Testis (tissue), 5 donors: ENCODE measurements at places on chromosomes 6 and 20. TPM values are rescaled to one million over a fixed set of nuclear protein-coding genes. Genes with fewer than 3 reads are reported as not detected.
A peak's percentile ranks its signal among the peaks of the same experiment; 100 is the strongest.

GRCh38 chr6:77430504-77430903, 32.8 kb downstream of the HTR1B start:
- no peaks in the 10 kb centered on the region for H3K27me3 ChIP-seq
- H3K36me3 ChIP-seq: no peaks in the 10 kb centered on the region
- DNase-seq: no peak
- H3K4me3 ChIP-seq: no peak overlapping the region
- no peak overlapping the region for H3K27ac ChIP-seq

DNA sequence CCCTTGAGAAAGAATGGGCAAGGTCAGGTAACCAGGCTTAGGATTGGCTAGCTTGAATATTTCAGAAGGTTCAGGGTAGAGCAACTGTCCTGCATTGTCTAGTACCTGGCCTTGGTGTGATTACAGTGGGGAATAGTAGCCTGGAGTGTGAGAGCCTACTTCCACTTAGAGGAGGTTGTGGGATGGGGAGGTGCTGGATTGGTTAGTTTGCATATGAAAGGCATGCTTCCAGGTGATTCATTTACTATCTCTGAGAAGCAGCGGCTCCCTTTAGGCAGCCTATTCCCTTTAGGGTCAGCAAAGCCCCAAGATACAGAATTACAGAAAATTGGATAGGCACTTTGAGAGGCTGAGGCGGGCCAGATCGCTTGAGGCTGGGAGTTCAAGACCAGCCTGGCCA, 25.0 kb upstream of the SCGN start:
- no peaks in the 10 kb centered on the region for H3K36me3 ChIP-seq
- H3K4me3 ChIP-seq: no peak overlapping the region

GRCh38 chr6:131823276-131823902, 15.6 kb downstream of the ENPP1 start:
- H3K36me3 ChIP-seq: no peaks in the 10 kb centered on the region
- H3K27ac ChIP-seq: no peak overlapping the region
- DNase-seq: no peak
- H3K4me3 ChIP-seq: no peak overlapping the region
- no peaks in the 10 kb centered on the region for H3K27me3 ChIP-seq
- H3K4me1 ChIP-seq: peaks cover under 1% of the 10 kb centered on the region

DNA sequence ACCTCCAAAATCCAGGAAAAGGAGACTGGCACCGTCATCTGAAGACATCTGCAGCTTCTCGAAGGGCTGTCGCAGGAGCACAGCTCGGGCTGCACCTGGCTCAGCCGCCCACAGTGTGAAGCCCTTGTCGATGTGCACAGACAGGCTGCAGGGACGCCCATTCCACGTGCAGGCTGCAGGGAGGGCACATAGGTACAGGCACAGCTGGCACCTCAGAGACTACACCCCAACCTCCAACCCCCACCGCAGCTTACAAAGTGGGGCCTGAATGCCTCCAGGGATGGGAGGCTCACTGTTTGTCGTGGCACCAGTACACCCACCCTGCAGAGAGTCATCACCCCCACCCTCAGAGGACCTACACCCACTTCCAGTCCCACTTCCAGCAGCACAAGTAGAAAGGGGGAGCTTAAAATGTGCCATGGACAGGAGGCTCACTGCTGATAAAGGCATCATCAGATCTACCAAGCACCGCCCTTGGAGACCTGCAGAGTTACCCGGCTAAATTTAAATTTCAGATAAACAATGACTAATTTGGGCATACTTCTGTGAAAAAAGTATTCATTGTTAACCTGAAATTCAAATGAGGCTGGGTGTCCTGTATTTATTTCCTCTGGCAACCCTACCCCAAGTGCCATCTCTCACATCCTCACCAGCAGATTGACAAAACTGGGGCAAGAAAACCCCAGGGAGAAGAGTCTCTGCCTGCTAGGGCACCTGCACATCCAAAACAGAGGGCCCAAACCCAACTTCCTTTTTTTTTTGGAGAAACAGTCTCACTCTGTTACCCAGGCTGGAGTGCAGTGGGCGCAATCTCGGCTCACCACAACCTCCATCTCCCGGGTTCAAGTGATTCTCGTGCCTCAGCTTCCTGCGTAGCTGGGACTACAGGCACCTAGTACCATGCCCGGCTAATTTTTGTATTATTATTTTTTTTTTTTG, 7.7 kb upstream of the CDK5RAP1 start:
- no peaks in the 10 kb centered on the region for H3K36me3 ChIP-seq
- H3K27ac ChIP-seq: no peak overlapping the region
- no peak for DNase-seq

DNA sequence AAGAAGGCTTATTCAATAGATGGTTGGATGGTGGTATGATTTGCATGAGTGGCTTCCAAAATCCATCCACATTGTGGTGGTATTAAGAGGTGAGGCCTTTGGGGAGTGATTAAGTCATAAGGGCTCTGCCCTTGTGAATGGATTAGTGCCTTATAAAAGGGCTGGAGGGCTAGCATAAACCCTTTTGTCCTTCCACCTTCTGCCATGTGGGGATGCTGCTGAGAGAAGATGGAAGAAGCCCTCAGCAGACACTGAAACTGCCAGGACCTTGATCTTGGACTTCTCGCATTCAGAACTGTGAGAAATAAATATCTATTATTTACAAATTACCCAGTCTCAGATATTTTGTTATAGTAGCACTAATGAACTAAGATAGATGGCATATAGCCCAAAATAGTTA, 27.8 kb upstream of the SRPK1 start:
- DNase-seq: no peak
- no peak overlapping the region for H3K27ac ChIP-seq
- no peak overlapping the region for H3K4me3 ChIP-seq
- H3K27me3 ChIP-seq: no peaks in the 10 kb centered on the region

GRCh38 chr6:162572240-162572639, 155.3 kb downstream of the PRKN start:
- no peak overlapping the region for H3K27ac ChIP-seq
- no peak overlapping the region for H3K4me3 ChIP-seq
- H3K36me3 ChIP-seq: no peaks in the 10 kb centered on the region
- no peaks in the 10 kb centered on the region for H3K4me1 ChIP-seq
- DNase-seq: no peak

GRCh38 chr6:41100871-41101287, 28.1 kb downstream of the NFYA start:
- no peaks in the 10 kb centered on the region for H3K27me3 ChIP-seq
- no peaks in the 10 kb centered on the region for H3K36me3 ChIP-seq
- peak; percentile 71 for DNase-seq
- H3K4me1 ChIP-seq: peaks cover 13% of the 10 kb centered on the region
- peak overlapping the region; percentile 38 for H3K4me3 ChIP-seq

GRCh38 chr20:2300002-2300401, 4.2 kb downstream of the TGM3 start:
- H3K27me3 ChIP-seq: no peaks in the 10 kb centered on the region
- H3K27ac ChIP-seq: no peak overlapping the region
- DNase-seq: no peak
- H3K36me3 ChIP-seq: no peaks in the 10 kb centered on the region

GRCh38 chr6:2810092-2810671, 31.5 kb downstream of the SERPINB1 start:
- H3K4me1 ChIP-seq: no peaks in the 10 kb centered on the region
- no peaks in the 10 kb centered on the region for H3K36me3 ChIP-seq
- no peaks in the 10 kb centered on the region for H3K27me3 ChIP-seq
- no peak for DNase-seq

DNA sequence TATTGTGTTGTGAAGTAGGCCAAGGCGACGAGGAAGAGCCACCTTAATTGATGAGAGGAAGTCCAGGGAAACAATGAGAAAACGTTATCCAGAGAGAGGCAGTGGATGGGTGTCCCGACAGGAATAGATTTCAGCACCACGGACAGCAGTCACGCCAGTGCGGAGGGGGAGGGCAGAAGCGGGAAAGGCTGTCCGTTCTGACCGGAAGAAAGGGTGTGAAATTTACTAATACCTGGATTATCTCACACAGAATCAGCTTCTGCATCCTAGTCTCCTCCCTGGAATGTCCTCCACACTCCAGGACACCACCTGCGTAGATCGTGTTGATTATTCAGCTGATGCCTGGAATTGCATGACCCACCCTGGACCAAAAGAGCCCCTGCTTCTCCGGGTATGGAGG, 7.4 kb upstream of the BPIFA3 start:
- H3K27ac ChIP-seq: no peak overlapping the region
- peaks cover 4% of the 10 kb centered on the region for H3K4me1 ChIP-seq
- H3K36me3 ChIP-seq: no peaks in the 10 kb centered on the region
- no peaks in the 10 kb centered on the region for H3K27me3 ChIP-seq

DNA sequence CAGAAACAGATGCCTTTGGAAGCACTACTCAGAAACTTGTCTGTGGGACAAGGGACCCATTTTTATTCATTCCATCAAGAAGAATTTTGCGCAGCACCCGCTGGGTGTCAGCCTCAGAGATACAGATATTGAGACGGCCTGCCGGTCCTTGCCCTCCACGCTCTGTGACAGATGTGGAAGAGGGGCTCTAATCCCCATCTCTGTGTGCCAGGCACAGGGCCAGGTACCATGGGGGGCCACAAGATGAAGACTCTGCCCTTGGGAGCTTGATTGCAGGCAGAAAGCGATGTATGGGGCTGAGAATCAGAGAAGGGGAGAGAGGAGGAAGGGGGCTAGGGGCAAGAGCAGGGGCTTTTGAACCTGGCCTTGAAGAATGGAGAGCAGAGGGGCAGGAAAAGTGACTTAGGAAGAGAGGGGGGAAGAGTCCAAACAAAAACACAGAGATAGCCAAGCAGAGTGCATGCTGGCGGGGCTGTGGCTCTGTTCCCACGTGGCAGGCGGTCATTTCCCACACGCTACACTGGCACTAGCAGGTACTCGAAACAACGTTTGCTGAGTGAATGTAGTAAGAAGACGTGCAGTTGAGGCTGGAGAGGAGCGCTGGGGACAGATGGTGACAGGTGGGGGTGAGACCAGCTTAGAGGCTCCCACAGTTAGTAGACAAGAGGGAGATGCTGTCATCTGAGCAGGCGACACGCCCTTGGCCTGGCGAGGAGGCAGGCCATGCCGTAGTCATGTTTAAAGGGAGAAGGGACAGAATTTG, 170.3 kb upstream of the SNX9 start:
- H3K27me3 ChIP-seq: no peaks in the 10 kb centered on the region
- H3K36me3 ChIP-seq: no peaks in the 10 kb centered on the region
- no peak overlapping the region for H3K27ac ChIP-seq
- no peak overlapping the region for H3K4me3 ChIP-seq

- DNase-seq: no peak
- no peak overlapping the region for H3K4me3 ChIP-seq
- no peaks in the 10 kb centered on the region for H3K27me3 ChIP-seq
- H3K4me1 ChIP-seq: no peaks in the 10 kb centered on the region
- H3K36me3 ChIP-seq: no peaks in the 10 kb centered on the region
These were observed 14.8 kb upstream of the CHMP4B start for GRCh38 chr20:33796263-33796906.

DNA sequence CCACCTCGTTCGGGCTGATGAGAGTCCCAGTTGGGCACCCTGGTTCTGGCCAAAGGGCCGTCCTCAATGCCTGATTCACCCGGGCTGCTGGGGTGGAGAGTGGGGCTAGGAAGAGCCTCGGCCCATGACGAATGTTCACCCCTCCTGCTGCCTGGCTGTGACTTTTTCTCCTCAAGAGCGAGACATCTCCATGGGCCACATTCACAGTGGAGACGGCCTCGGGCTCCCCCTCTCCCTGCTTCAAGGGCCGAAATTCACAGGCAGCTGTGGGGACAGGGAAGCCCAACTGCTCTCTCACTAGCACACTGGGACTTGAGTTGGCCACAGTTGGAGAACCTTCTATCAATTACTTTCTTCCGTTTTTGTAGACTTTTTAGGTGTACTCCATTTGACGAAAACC, 138.0 kb downstream of the SYNDIG1 start:
- no peaks in the 10 kb centered on the region for H3K36me3 ChIP-seq
- H3K4me3 ChIP-seq: no peak overlapping the region
- H3K27ac ChIP-seq: no peak overlapping the region
- no peaks in the 10 kb centered on the region for H3K4me1 ChIP-seq
- H3K27me3 ChIP-seq: no peaks in the 10 kb centered on the region
- DNase-seq: no peak

DNA sequence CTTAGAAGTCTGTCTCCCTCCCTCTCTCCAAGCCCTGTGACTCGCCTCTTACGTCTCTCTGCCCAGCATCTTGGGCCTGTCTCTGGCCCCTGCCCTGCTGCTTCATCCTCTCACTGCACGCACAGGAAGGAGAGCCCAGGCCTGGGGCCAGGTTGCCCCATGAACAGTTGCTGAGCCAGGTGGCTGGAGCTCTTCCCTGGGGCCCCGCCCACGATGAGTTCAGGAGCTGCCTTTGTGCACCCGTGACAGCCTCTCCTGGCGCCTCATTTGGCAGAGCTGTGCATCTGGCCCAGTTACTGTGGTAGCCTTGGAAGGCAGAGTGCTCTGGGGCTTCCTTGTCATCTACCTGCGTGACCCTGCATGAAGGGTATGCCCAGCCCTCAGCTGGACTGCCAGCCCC, 44.5 kb downstream of the SLC52A3 start:
- H3K4me3 ChIP-seq: no peak overlapping the region
- H3K36me3 ChIP-seq: no peaks in the 10 kb centered on the region
- peaks cover 8% of the 10 kb centered on the region for H3K4me1 ChIP-seq
- no peak overlapping the region for H3K27ac ChIP-seq
- H3K27me3 ChIP-seq: no peaks in the 10 kb centered on the region
- DNase-seq: no peak

- no peak overlapping the region for H3K4me3 ChIP-seq
- H3K27ac ChIP-seq: no peak overlapping the region
These were observed 279.3 kb upstream of the TCF21 start for GRCh38 chr6:133609415-133610226.

- H3K27me3 ChIP-seq: no peaks in the 10 kb centered on the region
- no peaks in the 10 kb centered on the region for H3K4me1 ChIP-seq
- H3K27ac ChIP-seq: no peak overlapping the region
- no peak for DNase-seq
These were observed 32.5 kb upstream of the IYD start for GRCh38 chr6:150336299-150336698.

GRCh38 chr6:11346516-11346915, 114.0 kb upstream of the NEDD9 start:
- no peaks in the 10 kb centered on the region for H3K36me3 ChIP-seq
- no peak overlapping the region for H3K4me3 ChIP-seq
- no peaks in the 10 kb centered on the region for H3K4me1 ChIP-seq
- no peak overlapping the region for H3K27ac ChIP-seq

DNA sequence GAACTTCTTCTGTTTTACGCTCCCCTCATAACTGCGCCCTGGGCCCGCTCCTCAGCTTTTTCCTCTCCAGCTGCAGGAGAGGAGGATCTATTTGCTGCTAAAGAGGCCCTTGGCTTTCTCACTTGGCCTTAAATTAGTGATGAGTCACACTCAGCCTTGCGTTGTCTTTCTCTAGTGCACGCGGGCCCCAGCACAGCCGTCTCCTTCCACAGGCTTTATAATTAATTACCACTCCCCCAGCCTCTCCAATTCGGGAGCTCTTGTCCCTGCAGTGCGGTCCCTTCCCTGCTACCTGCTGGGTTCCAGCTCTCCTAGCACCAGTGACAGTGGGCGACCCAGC, 25.2 kb downstream of the PACSIN1 start:
- H3K4me3 ChIP-seq: no peak overlapping the region
- no peak overlapping the region for H3K27ac ChIP-seq
- no peaks in the 10 kb centered on the region for H3K4me1 ChIP-seq
- no peak for DNase-seq
- H3K27me3 ChIP-seq: no peaks in the 10 kb centered on the region

- H3K4me1 ChIP-seq: no peaks in the 10 kb centered on the region
- H3K36me3 ChIP-seq: no peaks in the 10 kb centered on the region
- no peak overlapping the region for H3K4me3 ChIP-seq
- no peaks in the 10 kb centered on the region for H3K27me3 ChIP-seq
- no peak overlapping the region for H3K27ac ChIP-seq
These were observed 30.1 kb upstream of the SLC16A10 start for GRCh38 chr6:111057074-111057752.

Gene RNF182
- 5.8 TPM for total RNA-seq

Gene DCDC2
- total RNA-seq: 3.0 TPM

Gene MAP1LC3A
- total RNA-seq: 104 TPM

Gene SOX18
- 6.1 TPM for total RNA-seq

Gene RBPJL
- total RNA-seq: 1.1 TPM

Gene SGK2
- 6.2 TPM for total RNA-seq

Gene SLC52A3
- 247 TPM for total RNA-seq

Gene SUN5
- 29.1 TPM for total RNA-seq

Gene EPPIN
- 185 TPM for total RNA-seq
